ENCODE measurements at places on chromosomes 3 and 15.

DNA sequence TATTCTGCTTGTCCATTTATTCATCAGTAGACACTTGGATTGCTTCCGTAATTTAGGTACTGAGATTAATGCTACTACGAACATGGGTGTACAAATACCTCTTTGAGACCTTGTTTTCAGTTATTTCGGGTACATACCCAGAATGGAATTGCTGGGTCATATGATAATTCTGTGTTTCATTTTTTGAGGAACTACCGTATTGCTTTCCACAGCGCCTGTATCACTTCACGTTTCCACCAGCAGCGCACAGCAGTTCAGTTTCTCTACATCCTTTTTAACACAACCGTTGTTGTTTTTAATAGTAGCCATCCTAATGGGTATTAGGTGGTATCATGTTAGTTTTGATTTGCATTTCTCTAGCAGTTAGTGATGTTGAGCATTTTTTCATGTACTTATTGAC, 9.5 kb downstream of the PAK2 start:
- DNase-seq: no peak

DNA sequence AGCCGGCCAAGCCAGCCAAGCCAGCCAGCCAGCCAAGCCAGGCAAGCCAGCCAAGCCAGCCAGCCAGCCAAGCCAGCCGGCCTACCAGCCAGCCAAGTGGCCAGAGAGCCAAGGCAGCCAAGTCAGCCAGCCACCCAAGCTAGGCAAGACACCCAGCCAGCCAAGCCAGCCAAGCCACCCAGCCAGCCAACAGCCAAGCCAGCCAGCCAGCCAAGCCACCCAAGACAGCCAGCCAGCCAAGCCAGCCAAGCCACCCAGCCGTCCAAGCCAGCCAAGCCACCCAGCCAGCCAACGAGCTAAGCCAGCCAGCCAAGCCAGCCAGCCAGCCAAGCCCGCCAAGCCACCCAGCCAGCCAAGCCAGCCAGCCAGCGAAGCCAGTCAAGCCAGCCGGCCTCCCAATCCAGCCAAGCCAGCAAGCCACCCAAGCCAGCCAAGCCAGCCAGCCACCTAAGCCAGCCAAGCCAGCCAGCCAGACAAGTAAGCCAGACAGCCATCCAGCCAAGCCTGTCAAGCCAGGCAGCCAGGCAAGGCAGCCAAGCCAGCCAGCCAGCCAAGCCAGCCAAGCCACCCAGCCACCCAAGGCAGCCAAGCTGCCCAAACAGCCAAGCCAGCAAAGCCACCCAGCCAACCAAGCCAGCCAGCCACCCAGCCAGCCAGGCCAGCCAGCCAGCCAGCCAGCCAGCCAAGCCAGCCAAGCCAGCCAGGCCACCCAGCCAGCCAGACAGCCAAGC, 200.5 kb downstream of the GOLGA6L6 start:
- DNase-seq: peak; percentile 47

DNA sequence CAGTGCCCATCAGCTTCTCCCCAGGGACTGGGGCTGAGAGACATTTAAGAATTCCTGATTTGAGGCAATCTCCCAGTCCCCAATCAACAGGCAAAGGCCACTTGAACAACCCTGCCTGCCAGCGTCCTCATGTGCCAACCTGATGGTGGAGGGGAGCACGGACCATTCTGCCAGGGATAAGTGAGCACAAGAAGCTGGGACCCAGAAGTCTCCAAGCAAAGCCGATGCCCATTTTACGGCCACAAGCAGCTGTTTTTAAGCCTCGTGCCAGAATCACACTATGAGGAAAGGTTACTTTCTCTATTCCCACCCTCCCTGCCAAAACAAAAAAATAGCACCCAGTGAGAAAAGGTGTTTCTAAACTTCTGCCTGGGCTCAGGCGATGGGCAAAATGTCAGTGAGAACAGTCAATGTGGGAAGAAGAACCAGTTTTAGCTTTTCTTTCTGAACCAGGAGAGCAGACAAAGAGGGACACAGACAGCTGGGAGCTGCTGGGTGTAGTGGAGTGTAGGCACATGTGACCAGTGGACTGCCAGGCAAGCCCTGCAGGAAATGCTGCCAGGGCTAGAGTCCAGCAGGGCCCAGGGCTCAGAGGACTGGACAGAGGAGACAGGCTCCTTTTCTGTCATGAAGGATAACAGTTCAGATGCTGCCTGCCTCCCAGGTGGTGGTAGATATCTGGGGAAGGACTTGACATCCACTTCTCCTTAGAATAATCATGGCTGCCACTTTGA, 57.7 kb downstream of the ATP2B2 start:
- DNase-seq: no peak

GRCh38 chr15:65101411-65101890, 13.5 kb downstream of the UBAP1L start:
- DNase-seq: peak; percentile 90

GRCh38 chr3:196843435-196844110, 24.1 kb upstream of the SENP5 start:
- DNase-seq: no peak

- no peak for DNase-seq
These were observed 41.5 kb downstream of the ABHD17C start for GRCh38 chr15:80736560-80736959.

GRCh38 chr3:3081381-3082233, 28.6 kb downstream of the IL5RA start:
- no peak for DNase-seq

DNA sequence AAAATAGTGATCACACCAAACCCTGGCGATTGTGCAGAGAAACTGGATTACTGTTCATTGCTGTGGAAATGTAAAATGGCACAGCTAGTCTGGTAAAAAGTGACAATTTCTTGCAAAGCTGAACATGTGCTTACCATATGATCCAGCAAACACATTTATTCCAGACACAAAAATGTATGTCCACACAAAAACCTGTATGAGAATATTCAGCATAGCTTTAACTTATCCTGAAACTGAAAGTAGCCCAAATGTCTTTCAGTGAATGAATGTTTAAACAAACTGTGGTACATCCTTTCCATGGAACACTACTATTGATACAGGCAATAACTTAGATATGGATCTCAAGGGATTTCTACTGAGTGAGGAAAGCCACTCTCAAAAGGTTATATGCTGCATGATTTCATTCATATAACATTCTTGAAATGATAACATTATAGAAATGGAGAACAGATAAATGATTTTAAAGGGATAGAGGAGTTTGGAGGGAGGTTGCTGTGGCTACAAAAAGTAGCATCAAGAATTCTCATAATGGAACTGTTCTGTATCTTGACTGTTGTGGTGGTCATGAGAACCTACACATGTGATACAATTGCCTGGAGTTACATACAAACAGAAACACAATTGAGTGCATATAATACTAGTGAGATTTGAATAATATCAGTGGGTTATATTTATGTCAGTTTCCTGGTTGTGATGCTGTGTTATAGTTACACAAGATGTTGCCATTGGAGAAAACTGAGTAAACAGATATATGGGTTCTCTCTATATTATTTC, 70.7 kb upstream of the DPH6 start:
- no peak for DNase-seq

DNA sequence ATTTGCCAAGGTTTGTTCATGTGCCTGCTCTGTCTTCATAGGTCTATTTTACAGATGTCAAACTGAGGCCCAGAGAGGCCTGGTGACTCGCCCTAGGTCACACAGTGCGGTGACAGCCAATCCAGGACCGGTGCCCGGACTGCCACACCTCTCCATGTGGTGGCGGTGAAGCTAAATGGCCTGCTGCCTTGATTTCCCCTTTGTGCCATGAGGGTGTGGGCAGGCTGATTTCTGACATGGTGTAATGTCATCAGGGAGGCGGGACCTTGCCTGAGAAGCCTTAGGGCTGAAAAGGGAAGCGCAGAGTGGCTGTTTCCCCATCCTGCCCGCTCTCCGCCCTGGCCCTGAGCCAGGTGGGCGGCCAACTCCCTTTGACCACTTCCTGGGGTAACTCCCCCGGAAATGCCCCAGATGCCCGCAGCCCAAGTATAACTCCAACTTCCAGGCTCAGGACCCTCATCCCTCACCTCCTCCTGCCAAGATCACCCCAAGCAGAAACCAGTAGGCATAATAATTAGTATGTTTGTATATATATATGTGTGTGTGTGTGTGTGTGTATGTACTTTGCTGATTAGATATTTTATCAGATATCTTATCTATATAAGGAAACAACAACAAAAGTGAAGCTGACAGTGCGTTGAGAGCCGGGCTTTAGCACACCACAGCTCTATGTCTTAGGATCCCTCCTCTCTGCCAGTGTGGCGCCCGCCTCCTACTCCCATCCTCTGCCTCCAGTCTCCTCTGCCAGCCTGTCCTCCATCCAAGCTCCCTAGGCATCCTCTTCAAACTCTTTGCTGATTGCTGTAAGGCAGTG, 63.9 kb downstream of the IQSEC1 start:
- no peak for DNase-seq

DNA sequence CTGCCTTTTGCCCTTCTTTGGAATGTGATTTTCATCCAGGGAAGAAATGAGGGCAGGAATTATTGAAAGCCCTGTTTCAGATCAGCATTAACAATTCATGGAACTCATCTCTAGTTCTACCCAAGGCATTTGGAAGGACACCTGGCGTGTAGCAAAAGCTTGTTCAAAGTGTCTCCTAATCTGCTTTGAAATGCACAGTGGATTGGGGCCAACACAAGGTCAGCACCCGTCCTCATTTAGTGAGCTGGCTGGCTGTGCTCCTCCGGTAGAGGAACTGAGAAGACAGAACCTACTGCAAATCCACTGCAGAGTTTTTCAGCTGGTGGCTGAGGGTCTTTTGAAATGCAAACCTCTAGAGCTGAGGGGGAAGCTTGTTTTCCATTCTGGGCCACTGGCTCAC, 141.6 kb upstream of the STT3B start:
- peak; percentile 61 for DNase-seq

DNA sequence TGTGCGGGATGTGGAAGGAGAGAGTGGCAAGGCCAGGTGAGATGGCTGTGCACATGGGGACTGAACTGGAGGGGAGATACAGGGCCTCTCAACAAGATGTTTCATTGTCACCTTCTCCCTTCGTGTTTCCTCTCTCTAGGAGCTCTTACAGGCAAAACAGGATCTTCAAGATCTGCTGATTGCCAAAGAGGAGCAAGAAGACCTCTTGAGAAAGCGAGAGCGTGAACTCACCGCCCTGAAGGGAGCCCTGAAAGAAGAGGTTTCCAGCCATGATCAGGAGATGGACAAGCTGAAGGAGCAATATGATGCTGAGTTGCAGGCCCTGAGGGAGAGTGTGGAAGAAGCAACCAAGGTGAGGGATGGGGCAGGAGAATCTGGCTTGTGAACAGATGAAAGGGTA, 85.2 kb downstream of the CGNL1 start:
- no peak for DNase-seq

DNA sequence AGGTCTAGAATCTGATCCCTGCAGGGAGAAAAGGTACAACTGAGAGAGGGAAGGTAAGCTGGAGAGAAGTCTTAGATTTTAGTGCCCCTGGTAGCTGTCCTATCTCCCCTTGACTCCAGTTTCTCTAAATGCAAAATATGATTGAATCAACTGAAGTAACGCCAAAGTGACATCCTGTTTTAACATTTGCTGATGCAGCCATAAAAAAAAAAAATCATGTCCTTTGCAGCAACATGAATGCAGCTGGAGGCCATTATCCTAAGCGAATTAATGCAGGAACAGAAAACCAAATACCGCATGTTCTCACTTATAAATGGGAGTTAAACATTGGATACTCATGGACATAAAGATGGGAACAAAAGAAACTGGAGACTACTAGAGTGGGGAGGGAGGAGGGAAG, 42.4 kb upstream of the LCTL start:
- no peak for DNase-seq

GRCh38 chr3:10770547-10770946, 45.5 kb upstream of the SLC6A11 start:
- no peak for DNase-seq

DNA sequence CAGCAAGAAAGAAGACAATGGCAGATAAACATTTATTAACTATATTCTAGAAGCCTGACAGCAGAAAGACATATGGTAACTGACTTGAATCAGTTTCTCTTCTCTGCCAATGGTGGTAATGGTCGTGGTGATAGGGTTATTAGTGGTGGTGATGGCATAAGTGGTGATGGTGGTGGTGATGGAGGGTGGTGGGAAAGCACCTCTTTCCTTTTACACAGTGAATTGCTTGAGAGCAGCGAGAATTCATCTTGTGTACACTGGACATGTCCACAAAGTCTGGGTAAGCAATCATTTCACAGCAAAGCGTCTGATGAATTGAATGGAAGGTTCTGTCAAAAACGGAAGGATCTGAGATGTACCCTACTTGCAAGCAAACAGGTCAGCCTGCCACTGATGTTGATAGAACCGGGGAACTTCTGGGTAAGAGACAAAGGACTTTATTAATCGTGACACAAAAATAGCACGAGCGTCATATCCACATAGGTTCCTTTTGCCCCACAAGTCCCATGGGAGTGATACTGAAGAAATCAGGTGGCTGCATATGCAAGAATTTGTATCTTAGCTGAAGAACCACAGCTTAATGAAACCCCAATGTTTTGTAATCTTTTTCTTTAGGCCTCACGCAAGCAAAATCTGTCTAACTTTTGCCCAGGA, 23.5 kb upstream of the TBC1D5 start:
- no peak for DNase-seq

GRCh38 chr3:47019201-47019600, 39.7 kb downstream of the NBEAL2 start:
- no peak for DNase-seq

GRCh38 chr15:92392462-92392861, 1.2 kb upstream of the ST8SIA2 start:
- peak; percentile 75 for DNase-seq

DNA sequence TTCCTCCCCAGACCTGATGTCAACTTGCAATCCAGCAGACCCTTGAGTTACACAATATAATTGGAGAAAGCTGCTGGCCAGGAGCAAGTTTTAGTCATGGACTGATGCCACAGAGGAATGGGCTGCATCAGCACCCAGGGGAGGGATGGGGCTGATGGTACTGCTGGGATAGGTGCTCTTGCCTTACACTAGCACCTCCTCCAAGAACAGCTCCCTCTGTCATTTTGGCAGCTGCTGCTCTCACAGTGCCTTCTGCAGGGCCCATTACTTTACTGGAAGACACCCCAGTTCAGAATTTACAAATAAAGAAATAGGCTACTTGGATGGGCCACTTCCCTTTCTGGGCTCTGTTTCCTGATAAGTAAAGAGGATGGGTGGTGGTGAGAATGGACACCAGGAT, 85.3 kb upstream of the RORA start:
- DNase-seq: no peak

GRCh38 chr15:88121968-88122530, 134.5 kb downstream of the NTRK3 start:
- no peak for DNase-seq

- no peak for DNase-seq
These were observed 20.8 kb upstream of the TRA2B start for GRCh38 chr3:185958626-185959025.

All from neural progenitor cell (in vitro differentiated cells).